CD4-positive, alpha-beta T cell (primary cell): ENCODE measurements at places on chromosomes 3 and 15. TPM values are rescaled to one million over a fixed set of nuclear protein-coding genes. Genes with fewer than 3 reads are reported as not detected.
A peak's percentile ranks its signal among the peaks of the same experiment; 100 is the strongest.

WNT5A gene
- not detected for total RNA-seq

LRRIQ4 gene
- total RNA-seq: not detected

CMTM6 gene
- total RNA-seq: 37.8 TPM

SHC4 gene
- not detected for total RNA-seq

PLCH1 gene
- total RNA-seq: 0.03 TPM

GOLGA8S gene
- 0.14 TPM for total RNA-seq

SLC27A2 gene
- total RNA-seq: 0.22 TPM

CYP1A1 gene
- not detected for total RNA-seq

TOPAZ1 gene
- not detected for total RNA-seq

ATP10A gene
- total RNA-seq: 30.4 TPM

CYP8B1 gene
- not detected for total RNA-seq

DNA sequence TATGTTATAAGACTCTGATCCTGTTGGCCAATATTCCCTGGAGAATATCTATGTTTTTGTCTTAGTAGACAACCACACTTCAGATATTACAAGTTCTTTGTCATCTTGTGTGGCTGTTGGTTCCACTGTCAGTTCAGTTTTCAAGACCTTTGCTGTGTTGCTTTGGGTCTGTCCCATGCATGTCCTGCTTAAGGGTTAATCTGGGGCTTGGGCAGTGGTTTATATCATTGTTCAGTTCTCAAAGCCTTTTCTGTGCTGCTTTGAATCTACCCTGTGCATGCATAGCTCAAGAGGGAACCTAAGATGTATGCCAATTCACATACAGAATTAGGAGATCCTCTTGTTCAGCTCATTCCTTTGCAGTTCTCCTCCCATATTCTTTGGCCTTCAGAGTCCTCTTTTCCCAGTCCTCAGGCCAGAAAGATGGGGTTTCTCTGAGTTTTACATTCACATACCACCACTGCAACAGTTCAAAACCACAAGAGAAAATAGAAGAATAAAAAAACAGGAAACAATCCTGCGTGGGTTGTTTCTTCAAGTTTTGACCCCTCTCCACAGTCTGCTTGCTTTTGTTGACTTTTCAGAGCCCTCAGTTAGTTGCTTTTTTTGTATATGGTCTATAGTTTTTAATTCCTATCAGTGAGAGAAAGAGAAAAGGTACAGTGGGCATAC is 21.6 kb downstream of the BUB1B start:
- DNase-seq: no peak
- H3K4me3 ChIP-seq: no peak overlapping the region
- H3K27me3 ChIP-seq: no peaks in the 10 kb centered on the region
- H3K36me3 ChIP-seq: no peaks in the 10 kb centered on the region

DNA sequence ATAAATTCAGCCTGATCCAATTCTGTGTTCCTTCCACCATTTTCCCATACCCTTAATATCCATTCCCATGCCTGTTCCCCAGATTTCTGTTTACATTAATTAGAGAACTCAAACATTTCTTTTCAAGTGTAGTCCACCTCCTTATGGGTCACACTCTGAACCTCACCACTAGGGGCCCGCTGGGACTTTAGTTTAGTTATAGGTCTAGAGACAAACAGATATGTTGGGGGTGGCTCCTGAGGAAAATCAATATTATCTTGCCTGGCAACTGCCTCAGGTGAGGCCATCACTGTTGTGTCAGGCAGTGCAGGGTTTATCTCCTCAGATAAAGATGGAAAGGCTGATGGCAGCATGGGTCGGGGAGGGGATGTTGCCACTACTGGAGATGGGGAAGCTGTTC is 72.8 kb downstream of the CLDN1 start:
- no peaks in the 10 kb centered on the region for H3K4me1 ChIP-seq
- H3K36me3 ChIP-seq: no peaks in the 10 kb centered on the region
- H3K4me3 ChIP-seq: no peak overlapping the region
- DNase-seq: no peak
- no peak overlapping the region for H3K27ac ChIP-seq

GRCh38 chr3:55951388-55951787 is 464.3 kb upstream of the WNT5A start:
- H3K27me3 ChIP-seq: no peaks in the 10 kb centered on the region
- H3K36me3 ChIP-seq: no peaks in the 10 kb centered on the region
- H3K27ac ChIP-seq: no peak overlapping the region
- H3K4me3 ChIP-seq: no peak overlapping the region
- no peaks in the 10 kb centered on the region for H3K4me1 ChIP-seq
- no peak for DNase-seq

- H3K36me3 ChIP-seq: no peaks in the 10 kb centered on the region
- peak overlapping the region; percentile 87 for H3K4me3 ChIP-seq
- DNase-seq: no peak
Observed at GRCh38 chr3:12483410-12483809, 870 bp upstream of the TSEN2 start.

DNA sequence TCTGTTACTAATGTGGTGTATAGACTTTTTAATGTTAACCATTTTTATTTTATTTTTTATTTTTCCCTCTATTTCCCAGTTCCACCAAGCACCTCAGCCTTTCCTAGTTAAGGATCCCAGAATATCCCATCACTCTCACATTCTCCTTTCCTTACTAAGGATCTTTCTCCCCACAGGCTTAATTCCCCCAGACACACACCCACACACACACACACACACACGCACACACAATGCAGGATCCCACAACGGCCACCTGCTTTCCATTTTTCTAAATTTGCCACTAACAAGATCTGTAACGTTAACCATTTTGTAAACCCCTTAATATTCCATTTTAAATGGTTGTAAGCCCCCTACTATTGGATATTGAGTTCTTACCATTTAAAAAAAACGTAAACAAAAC is 404.1 kb downstream of the ZIC1 start:
- H3K36me3 ChIP-seq: no peaks in the 10 kb centered on the region
- H3K4me1 ChIP-seq: no peaks in the 10 kb centered on the region
- H3K4me3 ChIP-seq: no peak overlapping the region
- no peak overlapping the region for H3K27ac ChIP-seq
- H3K27me3 ChIP-seq: no peaks in the 10 kb centered on the region
- DNase-seq: no peak

GRCh38 chr15:20345401-20345958 is 196.1 kb downstream of the GOLGA6L6 start:
- no peaks in the 10 kb centered on the region for H3K27me3 ChIP-seq
- no peak overlapping the region for H3K27ac ChIP-seq
- no peaks in the 10 kb centered on the region for H3K36me3 ChIP-seq
- no peak overlapping the region for H3K4me3 ChIP-seq

GRCh38 chr15:78879517-78880241 is 7.0 kb downstream of the MORF4L1 start:
- H3K27ac ChIP-seq: no peak overlapping the region
- H3K4me1 ChIP-seq: peaks cover 53% of the 10 kb centered on the region
- no peaks in the 10 kb centered on the region for H3K27me3 ChIP-seq
- H3K36me3 ChIP-seq: peaks cover 58% of the 10 kb centered on the region
- H3K4me3 ChIP-seq: no peak overlapping the region
- DNase-seq: no peak

DNA sequence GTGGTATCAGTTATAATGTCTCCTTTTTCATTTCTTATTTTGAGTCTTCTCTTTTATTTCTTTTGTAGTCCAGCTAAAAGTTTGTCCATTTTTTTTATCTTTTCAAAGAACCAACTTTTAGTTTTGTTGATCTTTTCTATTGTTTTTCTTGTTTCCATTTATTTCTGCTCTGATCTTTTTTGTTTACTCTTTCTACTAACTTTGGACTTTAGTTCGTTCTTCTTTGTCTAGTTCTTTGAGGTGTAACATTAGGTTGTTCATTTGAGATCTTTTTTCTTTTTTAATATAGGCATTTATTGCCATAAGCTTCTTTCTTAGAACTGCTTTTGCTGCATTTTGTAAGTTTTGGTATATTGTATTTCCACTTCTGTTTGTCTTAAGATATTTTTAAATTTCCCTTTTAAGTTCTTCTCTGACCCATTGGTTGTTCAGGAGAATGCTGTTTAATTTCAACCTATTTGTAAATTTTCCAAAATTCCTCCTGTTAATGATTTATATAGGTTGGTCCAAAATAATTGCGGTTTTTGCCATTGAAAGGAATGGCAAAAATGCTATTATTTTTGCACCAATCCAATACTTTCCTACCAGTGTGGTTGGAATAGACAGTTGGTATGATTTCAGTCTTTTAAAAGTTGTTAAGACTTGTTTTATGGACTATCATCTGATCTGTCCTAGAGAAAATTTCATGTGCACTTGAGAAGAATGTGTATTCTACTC is 51.2 kb downstream of the KAT2B start:
- no peaks in the 10 kb centered on the region for H3K27me3 ChIP-seq
- no peak overlapping the region for H3K4me3 ChIP-seq
- peaks cover 58% of the 10 kb centered on the region for H3K36me3 ChIP-seq

- peak; percentile 54 for DNase-seq
- H3K27ac ChIP-seq: no peak overlapping the region
- no peaks in the 10 kb centered on the region for H3K27me3 ChIP-seq
- H3K4me1 ChIP-seq: peaks cover 7% of the 10 kb centered on the region
- H3K4me3 ChIP-seq: no peak overlapping the region
Observed at GRCh38 chr15:75720787-75721479, 8.3 kb upstream of the CSPG4 start.

GRCh38 chr3:163936543-163936942 is 1141.8 kb downstream of the SI start:
- DNase-seq: no peak
- no peaks in the 10 kb centered on the region for H3K36me3 ChIP-seq
- H3K4me1 ChIP-seq: no peaks in the 10 kb centered on the region

DNA sequence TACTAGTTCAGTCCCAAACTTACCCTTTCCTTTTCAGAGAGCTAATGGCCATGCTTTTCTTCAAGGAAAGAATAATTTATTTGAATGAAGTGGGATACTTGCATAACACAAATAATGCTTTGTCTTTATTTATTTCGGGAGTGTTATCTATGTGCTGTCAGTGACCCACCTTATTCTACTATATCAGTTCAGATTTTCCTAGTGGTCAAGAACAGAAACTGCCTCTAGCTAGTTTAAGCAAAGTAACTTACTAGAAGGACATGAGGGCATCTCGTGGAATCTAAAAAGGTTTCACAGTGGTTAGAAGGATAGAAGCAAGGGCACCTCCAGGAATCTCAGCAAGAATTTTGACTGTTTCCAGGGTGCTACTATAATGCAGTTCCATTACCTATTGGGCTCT is 3.8 kb upstream of the TIMMDC1 start:
- H3K36me3 ChIP-seq: peaks cover 15% of the 10 kb centered on the region
- no peak overlapping the region for H3K4me3 ChIP-seq
- no peak for DNase-seq
- H3K27ac ChIP-seq: no peak overlapping the region
- H3K27me3 ChIP-seq: no peaks in the 10 kb centered on the region
- peaks cover 17% of the 10 kb centered on the region for H3K4me1 ChIP-seq

GRCh38 chr15:38130740-38131498 is 121.7 kb upstream of the SPRED1 start:
- H3K4me3 ChIP-seq: no peak overlapping the region
- H3K4me1 ChIP-seq: no peaks in the 10 kb centered on the region
- DNase-seq: no peak
- H3K36me3 ChIP-seq: no peaks in the 10 kb centered on the region
- H3K27ac ChIP-seq: no peak overlapping the region

- H3K36me3 ChIP-seq: no peaks in the 10 kb centered on the region
- H3K27me3 ChIP-seq: no peaks in the 10 kb centered on the region
- no peak for DNase-seq
Observed at GRCh38 chr3:77137559-77137958, 97.7 kb downstream of the ROBO2 start.

DNA sequence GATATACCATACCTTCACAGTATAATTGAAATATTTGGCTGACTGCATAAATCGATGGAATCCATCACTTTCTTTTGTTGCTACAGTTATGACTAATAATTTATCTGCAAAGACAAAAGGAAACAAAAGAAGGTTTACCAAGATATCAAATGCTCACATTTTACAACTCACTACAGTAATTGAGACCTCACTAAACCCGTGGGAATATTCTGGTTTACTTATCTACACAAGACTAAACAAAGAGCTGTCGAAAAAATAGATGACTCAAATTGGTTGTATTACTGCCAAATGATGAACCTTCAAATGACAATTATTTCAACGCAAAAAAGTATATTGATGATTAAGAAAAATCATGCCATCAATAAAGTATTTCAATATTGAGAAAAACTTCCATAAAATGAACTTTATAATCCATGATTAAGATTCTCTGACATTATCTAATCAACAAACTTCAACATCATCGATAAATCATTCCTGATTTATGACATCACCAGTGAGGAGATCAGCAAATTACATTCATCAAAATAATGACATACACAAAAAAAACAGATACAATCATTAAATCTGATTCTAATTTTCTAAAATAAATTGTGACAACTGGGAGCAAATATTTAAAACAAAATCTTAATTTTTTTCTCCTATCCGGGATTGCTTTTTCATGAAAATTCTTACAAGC is 36.7 kb downstream of the PLOD2 start:
- H3K27me3 ChIP-seq: no peaks in the 10 kb centered on the region
- no peak overlapping the region for H3K27ac ChIP-seq
- H3K36me3 ChIP-seq: no peaks in the 10 kb centered on the region

GRCh38 chr15:84917452-84917851 is 33.0 kb downstream of the SLC28A1 start:
- no peak overlapping the region for H3K27ac ChIP-seq
- DNase-seq: no peak
- H3K4me1 ChIP-seq: no peaks in the 10 kb centered on the region
- H3K27me3 ChIP-seq: peaks cover 2% of the 10 kb centered on the region
- no peak overlapping the region for H3K4me3 ChIP-seq
- H3K36me3 ChIP-seq: no peaks in the 10 kb centered on the region

GRCh38 chr3:29339016-29339833 is 58.4 kb downstream of the RBMS3 start:
- DNase-seq: no peak
- no peaks in the 10 kb centered on the region for H3K36me3 ChIP-seq
- no peak overlapping the region for H3K4me3 ChIP-seq
- H3K4me1 ChIP-seq: no peaks in the 10 kb centered on the region
- H3K27ac ChIP-seq: no peak overlapping the region

DNA sequence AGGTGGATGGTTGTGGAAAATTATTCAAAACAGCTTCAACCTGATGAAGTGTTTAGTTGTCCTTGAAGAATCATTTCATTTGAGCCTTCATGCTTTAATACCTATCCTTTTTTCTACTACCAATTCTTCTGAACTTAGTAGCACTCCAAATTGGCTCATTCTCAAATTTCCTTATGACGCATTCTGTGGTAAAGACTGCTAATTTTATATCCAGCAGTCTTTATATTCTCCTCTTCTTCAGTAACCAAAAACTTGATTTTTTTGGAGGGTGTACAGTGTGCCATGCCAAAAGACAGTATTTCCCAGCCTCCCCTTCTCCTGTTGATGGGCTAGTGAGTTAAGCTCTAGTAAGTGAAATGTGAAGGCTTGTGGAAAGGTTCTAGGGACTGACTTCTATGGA is 25.2 kb downstream of the CGNL1 start:
- peaks cover 2% of the 10 kb centered on the region for H3K27me3 ChIP-seq
- H3K4me3 ChIP-seq: no peak overlapping the region
- H3K27ac ChIP-seq: no peak overlapping the region
- no peaks in the 10 kb centered on the region for H3K4me1 ChIP-seq
- H3K36me3 ChIP-seq: no peaks in the 10 kb centered on the region
- no peak for DNase-seq

GRCh38 chr15:47731230-47731629 is 13.9 kb downstream of the SEMA6D start:
- no peak overlapping the region for H3K4me3 ChIP-seq
- H3K27me3 ChIP-seq: no peaks in the 10 kb centered on the region
- H3K27ac ChIP-seq: no peak overlapping the region
- DNase-seq: no peak
- no peaks in the 10 kb centered on the region for H3K4me1 ChIP-seq
